ENCODE measurements at places on chromosomes 11 and 22.

DNA sequence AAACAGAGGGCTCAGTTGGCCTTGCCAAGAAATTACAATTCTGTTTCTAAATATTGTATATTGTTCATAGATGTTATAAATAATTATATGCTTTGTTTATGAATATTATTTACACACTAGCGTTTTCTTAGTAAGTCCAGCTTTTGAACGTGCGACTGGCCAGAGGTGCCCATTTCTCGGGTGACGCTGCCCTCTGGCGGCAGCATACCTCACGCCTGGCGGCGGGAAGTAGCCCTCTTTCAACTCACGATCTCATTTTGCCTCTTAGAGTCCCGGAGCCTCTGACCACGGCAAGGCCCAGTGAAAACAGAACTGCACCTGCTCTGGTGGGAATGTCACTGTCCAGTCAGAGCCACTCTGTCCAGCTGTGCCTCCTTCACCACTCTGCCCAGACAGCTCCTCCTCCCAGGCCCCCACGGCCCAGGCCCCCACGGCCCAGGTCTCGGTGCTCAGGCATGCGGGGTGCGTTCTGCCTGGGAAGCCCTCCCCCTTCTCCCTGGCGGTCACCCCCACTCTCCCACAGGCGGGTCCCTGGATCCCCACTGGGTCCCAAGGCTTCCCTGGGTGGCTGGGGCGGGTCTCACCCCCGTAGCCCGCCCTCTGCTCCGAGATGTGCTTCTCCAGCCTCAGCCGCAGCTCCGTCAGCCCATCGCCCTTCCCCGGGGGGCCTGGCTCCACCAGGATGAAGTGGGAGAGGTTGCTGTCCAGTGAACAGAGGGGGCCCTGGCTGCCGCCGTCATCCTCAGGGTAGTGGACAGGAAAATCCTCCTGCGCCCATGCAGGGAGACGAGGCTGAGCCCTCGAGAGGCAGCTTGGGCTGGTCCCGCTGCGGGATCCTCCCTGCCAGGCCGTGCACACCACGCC lies 19.3 kb downstream of the TSSC4 start:
- no peak for DNase-seq

- no peak for DNase-seq
Observed at GRCh38 chr22:39194098-39194497, 41.6 kb upstream of the CBX7 start.

- DNase-seq = no peak
Observed at GRCh38 chr11:6620636-6621035, 1.4 kb upstream of the TPP1 start.

DNA sequence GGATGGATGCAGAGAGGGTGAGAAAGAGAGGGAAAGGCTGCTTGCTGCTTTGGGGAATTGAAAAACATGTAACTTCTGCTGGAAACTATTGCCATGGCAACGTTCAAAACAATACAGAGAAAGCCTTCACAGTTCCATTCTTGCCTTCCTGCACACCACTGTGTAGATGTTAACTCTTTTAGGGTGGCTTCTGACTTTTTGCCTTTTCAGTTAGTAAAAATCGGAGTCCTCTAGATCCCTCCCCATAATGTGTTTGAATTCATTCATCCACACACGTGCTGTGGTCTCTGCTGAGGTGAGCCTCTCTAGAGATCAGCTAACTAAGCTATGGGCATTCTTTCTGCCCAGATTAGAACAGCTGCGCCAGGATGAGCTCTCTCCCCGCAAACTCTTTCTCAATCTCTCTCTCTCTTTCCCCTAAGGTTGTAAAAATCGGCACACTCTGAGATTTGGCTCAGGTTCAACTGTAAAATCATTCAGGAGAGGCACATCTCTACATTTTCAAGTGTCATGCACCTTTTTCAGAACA lies 1178.3 kb downstream of the LRRC4C start:
- DNase-seq = no peak

GRCh38 chr22:32499666-32500065 lies 25.1 kb downstream of the FBXO7 start:
- no peak for DNase-seq

DNA sequence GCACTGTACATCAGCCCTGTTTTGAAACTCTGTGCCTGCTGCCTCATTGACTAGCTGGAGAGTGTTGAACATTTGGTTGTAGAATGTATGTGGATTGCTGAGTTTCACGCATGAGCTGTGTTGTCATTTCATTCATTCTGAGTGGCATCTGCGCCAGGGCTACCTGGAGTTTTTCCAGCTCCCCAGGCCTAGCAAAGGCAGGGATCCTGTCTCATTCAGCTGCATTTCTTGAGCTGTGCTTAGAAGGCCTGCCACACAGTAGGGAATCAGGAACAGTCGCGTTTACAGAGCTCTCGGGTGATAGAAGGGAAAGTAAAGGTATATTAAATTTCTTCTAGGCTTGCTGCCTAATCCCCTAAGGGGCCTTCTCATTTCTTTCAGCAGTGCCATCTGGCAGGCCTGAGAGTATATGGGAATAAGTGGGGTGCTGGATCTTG lies 44.3 kb downstream of the PTPRJ start:
- DNase-seq = no peak

DNA sequence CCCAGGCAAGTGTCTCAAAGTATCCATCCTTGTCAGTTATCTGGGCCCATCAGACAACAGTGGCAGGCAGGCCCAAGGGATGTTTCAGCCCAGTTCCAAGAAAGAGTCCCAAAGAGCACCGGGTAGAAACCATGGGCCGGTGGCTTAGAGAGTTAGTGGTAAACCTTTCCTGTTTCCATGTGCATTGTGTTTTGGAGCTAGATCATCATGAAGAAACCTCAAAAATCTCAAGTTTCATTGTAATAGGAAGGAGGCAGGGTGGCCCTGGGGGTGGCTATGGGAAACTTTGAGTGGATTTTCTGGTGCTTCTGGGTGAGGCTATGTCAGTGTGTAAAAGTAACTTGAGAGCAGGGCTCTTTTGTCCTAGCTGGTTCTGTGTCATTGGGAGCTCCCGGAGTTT lies 68.1 kb downstream of the UBASH3B start:
- DNase-seq = no peak

DNA sequence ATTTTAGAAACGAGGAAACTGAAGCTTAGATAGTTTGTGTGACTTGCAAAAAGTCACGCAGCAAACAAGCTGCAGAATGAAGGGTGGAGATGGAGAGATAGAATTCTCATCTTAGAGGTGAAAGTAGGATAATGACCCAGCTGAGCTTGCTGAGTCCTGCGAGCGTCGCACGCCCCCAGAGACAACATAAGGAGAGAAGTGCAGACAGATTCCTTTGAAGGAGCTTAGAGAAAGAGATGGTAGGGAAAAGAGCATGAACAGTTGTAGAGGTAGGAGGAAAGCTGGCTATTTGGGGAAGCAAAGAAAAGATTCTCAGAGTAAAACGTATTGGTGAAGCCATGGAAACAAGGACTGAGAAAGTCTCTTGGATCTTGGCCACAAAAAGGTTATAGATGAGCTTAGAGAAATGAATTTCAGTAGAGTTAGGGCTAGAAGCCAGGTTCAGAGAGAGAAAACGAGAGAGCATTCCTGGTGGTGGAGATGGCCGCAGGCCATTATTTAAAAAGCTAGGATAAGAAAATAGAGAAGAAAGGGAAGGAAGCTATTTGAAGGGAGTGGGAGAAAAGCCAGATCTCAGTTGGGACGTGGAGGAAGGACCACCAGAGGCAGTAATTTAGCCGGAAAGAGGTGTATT lies 44.8 kb downstream of the FAM83F start:
- no peak for DNase-seq

DNA sequence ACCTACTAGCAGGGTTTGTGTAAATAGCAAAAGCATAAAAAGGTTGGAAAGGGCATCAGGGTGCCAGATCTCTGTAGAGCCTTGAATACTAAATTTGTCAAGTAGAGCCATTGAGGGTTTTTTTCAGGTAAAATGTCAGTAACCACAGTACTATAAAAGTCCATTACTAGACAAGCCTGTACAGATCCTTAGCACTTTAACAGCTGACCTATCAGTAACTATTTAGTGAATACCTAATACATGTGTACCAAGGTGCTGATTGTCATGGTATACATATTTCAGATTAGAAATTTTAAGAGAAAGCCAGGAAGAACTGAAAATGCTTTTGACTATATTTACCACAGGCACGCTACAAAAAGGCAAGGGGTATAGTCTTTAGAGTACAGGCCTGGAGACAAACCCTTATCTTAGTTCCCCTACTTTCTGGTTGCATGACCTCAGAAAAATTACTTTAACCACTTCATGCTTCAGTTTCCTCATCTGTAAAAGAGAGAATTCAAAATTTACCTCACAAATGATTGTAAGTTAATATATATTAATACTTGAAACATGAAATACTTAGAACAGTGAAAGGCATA lies 57.9 kb downstream of the RAB38 start:
- DNase-seq = no peak

- DNase-seq = no peak
Observed at GRCh38 chr11:115169251-115169650, 335.0 kb downstream of the CADM1 start.

GRCh38 chr22:46851941-46852340 lies 89.5 kb downstream of the TBC1D22A start:
- DNase-seq = no peak

GRCh38 chr22:49705216-49705971 lies 122.3 kb downstream of the BRD1 start:
- no peak for DNase-seq

GRCh38 chr22:17841836-17842235 lies 67.6 kb upstream of the BID start:
- no peak for DNase-seq

GRCh38 chr11:80320765-80321164 lies 879.9 kb upstream of the TENM4 start:
- DNase-seq = no peak

GRCh38 chr11:35057926-35058668 lies 80.9 kb upstream of the CD44 start:
- DNase-seq = no peak

GRCh38 chr11:85752201-85752889 lies 58.6 kb downstream of the SYTL2 start:
- DNase-seq = no peak

- no peak for DNase-seq
Observed at GRCh38 chr11:87954476-87954875, 220.8 kb downstream of the RAB38 start.

GRCh38 chr11:74490941-74491340 lies 2.6 kb downstream of the LIPT2 start:
- DNase-seq = no peak

GRCh38 chr11:43810929-43811596 lies 69.6 kb upstream of the ALKBH3 start:
- no peak for DNase-seq

- no peak for DNase-seq
Observed at GRCh38 chr11:66467756-66468155, 1.1 kb downstream of the PELI3 start.

- no peak for DNase-seq
Observed at GRCh38 chr22:44193535-44193891, 12.8 kb downstream of the PARVG start.

DNA sequence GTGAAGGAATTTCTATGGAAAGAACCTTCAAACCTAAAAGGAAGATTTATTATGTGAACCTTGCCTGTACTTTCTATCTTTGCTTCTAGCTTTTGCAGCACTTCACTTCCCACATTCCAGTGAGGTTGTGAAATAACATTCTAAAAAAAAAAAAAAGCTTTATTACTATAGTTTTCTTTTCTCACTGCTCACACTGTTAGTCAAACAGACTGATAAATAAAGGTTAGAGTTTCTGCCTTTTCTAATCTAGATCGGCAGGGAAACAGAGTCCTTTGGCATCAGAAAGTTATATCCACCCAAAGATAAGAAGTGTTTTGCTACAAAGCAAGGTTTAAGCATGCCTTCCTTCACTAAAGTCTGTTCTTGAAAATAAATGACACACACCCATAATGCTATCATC lies 2.8 kb downstream of the AAMDC start:
- DNase-seq = no peak

GRCh38 chr11:75317446-75318122 lies 33.9 kb downstream of the ARRB1 start:
- DNase-seq = no peak

DNA sequence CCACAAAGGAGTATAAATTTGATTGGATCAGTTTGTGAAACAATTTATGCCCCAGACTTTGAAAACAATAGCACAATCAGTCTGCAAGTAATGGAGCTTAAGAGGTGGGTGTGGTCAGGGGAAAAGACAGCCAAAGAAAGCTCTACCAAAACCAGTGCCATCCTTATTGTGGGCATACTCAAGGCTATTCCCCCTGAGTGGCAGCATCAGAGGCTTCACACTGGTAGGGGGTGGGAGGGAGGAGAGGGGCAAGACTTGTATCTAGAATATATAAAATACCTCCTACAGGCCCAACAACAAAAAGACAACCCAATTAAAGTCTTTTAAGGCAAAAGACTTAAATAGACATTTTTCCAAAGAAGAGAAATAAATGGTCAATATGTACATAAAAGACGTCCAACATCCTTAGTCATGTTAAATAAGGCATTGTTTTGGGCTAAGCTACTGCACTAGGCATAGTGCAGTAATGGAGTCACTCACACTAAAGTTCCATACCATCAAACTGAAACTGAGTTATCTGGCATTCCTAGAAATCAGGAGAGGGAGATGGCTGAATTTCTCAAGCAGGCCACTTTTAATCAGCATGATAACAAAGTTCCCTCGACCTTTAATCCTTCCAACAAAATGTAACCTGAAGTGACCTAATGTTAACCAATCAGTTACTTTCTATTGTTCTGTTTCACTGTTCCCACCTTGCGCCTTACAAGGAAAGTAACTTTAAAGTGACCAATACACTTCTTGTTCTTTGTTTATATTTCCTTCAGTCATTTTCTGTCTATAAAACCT lies 24.8 kb downstream of the NARS2 start:
- no peak for DNase-seq

- no peak for DNase-seq
Observed at GRCh38 chr11:104690241-104690640, 208.0 kb downstream of the CASP12 start.

- peak; percentile 37 for DNase-seq
Observed at GRCh38 chr22:46803031-46803880, 40.8 kb downstream of the TBC1D22A start.

DNA sequence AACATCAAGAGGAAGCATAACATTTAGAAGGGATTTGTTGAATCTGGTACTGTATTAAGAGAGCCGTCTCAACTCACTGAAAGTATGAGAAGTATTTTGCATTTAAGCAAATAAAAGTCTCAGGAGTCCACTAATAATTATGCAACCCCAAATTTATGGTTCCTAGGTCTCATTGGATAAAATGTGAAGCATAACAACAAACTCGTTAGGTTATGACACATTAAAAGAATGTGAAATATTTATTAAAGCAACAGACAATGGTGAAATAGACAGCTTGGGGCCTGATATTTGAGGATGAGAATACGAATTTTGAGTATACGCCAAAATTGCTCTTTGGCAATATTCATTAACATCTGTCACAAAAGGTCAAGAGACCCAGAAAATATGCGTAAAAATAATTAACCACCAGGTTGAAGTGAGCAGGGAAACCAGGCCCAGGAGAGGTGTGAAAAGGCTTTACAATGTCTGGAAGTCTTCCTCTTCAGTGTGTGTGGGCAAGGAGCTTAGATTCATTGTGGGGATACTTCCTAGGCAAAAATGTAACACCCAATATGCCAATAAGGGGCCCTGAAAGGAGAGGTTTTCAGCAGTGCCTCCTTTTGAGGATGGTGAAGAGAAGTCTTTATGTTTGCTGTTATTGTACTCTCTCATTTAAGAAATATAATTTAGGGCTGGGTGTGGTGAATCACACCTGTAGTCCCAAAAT lies 89.2 kb downstream of the FDX1 start:
- DNase-seq = no peak
